ENCODE measurements at places on chromosomes 11 and 22. TPM values are rescaled to one million over a fixed set of nuclear protein-coding genes. Genes with fewer than 3 reads are reported as not detected.

Gene DTX4
- 3.8 TPM for total RNA-seq

Gene CEP126
- total RNA-seq = 4.3 TPM

Gene MUC5AC
- total RNA-seq = not detected

Gene C1QTNF5
- 15.8 TPM for total RNA-seq

Gene PNPLA3
- 5.5 TPM for total RNA-seq

Gene AGBL2
- total RNA-seq = 1.8 TPM

Gene P2RX6
- 20.8 TPM for total RNA-seq

Gene LDHA
- total RNA-seq = 1,193 TPM

Gene DGAT2
- total RNA-seq = 2.3 TPM

Gene DCDC1
- total RNA-seq = 0.26 TPM

Gene EMID1
- not detected for total RNA-seq

Gene AMPD3
- total RNA-seq = 5.8 TPM

Gene OR9Q1
- total RNA-seq = not detected

Gene C11orf42
- not detected for total RNA-seq

Gene FXYD2
- not detected for total RNA-seq

Gene TRIM5
- total RNA-seq = 41.6 TPM

Gene EEF1G
- 1,318 TPM for total RNA-seq

Gene OR8D1
- total RNA-seq = not detected

Gene CD81
- total RNA-seq = 818 TPM

Gene B4GAT1
- total RNA-seq = 89.3 TPM

Gene OR8G1
- total RNA-seq = not detected

Gene BARX2
- not detected for total RNA-seq

Gene PAX6
- not detected for total RNA-seq

Gene TSGA10IP
- total RNA-seq = not detected

Gene MRGPRE
- total RNA-seq = 0.20 TPM

Gene RIC3
- total RNA-seq = not detected

Gene OR52I1
- not detected for total RNA-seq

Gene OR51A2
- total RNA-seq = not detected

Gene KCNQ1
- not detected for total RNA-seq
